ENCODE measurements at places on chromosomes 3 and 15. TPM values are rescaled to one million over a fixed set of nuclear protein-coding genes. Genes with fewer than 3 reads are reported as not detected.

The NAALADL2 gene
- total RNA-seq: 13.7 TPM

The SLC28A1 gene
- total RNA-seq: 0.12 TPM

The ATP1B3 gene
- total RNA-seq: 52.6 TPM

The HYKK gene
- 4.9 TPM for total RNA-seq

The CCR2 gene
- total RNA-seq: not detected

The CCR5 gene
- total RNA-seq: not detected

The PML gene
- 25.0 TPM for total RNA-seq

The CASR gene
- not detected for total RNA-seq

The PFN2 gene
- total RNA-seq: 286 TPM

The KCNMB2 gene
- total RNA-seq: 0.87 TPM

The SERPINI2 gene
- not detected for total RNA-seq

The THSD4 gene
- total RNA-seq: 63.7 TPM

The TM6SF1 gene
- 0.62 TPM for total RNA-seq

The DPPA2 gene
- total RNA-seq: not detected

The XCR1 gene
- total RNA-seq: under 0.01 TPM

The FBXO40 gene
- total RNA-seq: under 0.01 TPM

The BRK1 gene
- total RNA-seq: 83.0 TPM

The ITIH1 gene
- total RNA-seq: not detected

The PHLDB2 gene
- 47.4 TPM for total RNA-seq

The GMNC gene
- total RNA-seq: 0.11 TPM

The SLC6A1 gene
- not detected for total RNA-seq

The ROBO2 gene
- total RNA-seq: 0.37 TPM

The RASGRP1 gene
- total RNA-seq: 0.22 TPM

The ROBO1 gene
- 63.6 TPM for total RNA-seq
